ENCODE measurements at places on chromosomes 2 and 18.

DNA sequence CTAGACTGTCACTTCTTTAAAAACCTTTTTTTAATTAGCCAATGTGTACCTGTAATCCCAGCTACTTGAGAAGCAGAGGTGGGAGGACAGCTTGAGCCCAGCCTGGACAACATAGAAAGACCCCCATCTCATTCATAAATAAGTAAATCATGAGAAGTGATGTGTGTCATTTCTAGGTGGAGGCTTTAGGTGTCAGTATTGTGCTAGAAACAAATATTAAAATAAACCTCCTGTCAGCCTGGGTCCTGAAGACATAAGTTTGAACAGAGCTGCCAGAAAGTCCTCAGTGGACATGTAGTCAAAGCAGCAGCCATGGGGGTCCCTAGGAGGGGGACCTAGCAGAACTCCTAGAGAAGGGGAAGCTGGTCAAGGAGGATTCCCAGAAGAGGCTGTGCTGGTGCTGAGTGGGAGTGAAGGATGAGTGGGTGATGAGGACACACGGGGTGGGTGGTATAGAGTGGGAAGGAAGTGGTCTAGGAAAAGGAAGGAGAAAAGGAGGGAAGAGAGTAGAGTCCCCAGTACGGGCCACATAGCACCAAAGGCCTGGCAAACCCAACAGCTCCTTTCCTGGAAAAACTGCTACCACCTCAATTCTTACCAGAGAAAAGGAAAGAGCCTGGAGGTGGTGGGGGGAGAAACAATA, 316.6 kb upstream of the NCKAP5 start:
- no peak for DNase-seq

DNA sequence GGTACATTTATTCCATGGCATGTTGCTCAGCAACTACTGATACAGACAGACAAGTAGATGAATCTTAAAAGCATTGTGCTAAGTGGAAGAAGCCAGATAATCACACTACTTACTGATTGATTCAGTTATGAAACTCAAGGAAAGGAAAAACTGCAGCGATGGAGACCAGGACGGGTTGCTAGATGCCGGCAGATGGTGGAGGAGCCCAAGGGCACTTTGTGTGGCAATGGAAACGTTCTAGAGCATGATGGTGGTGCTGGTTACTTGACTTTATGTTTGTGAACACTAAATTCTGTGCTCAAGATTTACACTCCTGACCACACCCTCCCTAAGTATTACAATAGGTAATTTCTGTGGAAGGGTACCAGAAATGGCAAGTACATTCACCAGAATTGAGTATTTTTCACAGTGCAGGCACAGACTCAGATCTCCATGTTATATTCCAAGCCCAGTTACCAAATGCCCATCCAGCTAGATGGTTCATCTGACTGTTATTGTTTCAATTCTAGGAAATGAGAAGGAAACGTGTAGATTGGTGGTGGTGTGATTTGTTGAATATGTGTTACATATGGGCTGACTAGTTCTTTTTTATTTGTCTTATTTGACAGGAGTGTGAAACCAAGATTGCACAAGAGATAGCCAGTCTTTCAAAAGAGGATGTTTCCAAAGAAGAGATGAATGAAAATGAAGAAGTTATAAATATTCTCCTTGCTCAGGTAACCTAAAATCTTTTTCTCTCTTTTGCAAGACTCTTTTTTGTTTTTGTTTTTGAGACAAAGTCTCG, 55.1 kb downstream of the RALBP1 start:
- DNase-seq = no peak

GRCh38 chr2:26503231-26503880, 25.4 kb upstream of the OTOF start:
- peak; percentile 80 for DNase-seq

DNA sequence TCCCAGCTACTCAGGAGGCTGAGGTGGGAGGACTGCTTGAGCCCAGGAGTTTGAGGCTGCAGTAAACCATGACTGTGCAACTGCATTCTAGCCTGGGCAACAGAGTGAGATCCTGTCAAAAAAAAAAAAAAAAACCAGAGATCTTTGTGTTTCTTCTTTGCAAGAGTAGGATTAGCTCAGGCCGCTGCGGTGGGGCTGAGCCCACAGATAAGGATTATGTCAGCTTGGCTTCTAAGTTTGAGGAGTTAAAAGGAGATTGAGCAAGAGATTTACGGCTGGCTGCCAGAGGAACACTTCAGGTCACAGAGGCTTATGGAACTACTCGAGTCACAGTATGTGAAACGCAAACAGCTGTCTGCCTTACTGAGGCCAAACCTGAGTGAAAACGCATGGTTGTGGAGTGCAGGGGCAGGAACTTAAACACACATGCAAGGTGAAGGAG, 146.7 kb upstream of the L3MBTL4 start:
- DNase-seq = no peak

DNA sequence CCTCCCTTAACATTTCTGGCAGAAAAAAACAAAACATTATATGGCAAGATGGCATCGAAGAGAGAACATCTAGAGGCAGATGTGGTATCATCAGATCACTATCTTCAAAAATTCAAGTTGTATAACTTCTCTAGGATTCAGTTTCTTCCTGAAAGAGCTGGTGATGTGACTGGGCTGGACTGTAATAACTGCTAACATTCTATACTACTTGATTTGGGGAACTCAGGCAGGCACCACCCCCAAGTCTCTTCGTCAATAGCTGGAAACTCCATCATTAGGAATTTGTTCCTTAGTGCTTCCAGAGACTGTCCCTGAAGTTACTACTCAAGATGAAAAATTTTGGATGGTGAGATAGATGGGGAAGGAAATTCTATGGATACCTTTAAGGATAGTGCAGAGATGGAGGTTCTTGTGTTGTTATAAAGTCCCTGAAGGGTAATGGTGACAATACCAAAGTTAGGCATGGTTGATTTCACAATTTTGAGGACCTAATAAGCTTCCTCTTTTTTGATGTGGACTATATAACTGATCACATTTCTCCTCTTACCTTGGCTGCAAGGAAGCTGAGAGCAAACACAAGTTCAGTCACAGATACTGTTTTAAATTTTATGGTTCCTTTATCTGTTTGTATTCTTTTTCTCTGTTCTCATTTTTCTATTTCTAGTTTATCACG, 59.1 kb upstream of the PGAP1 start:
- no peak for DNase-seq

- no peak for DNase-seq
Measured at GRCh38 chr2:177352441-177353186, 40.0 kb upstream of the AGPS start.

DNA sequence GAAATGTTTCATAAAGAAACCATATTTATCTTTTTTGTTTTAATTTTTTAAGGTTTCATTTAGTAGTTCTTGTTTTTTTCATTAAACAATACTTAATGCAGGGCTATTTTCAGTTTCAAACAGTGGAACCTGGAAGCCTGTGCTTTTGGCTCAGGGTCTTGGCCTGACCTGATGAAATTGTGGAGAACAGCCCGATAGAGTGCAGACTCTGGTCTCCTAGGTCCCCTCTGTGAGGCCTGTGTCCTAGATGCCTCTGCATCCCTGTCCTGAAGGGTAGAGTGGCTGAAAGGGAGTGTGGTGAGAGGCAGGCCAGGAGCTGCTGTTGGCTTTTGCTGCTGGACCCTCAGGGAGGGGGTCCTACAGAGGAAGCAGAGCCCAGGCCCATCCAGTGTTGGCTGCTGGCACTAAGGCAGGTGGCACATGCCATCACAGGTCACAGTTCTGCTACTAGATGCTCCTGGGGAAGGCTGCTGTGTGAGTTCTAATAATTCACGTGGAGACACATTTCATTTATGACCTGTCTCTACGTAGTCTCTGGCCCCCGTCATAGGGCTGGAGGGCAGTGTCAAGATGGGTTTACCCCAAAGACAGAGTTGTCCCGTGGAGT, 201.0 kb upstream of the COPS8 start:
- DNase-seq = no peak

- DNase-seq = no peak
Measured at GRCh38 chr2:231191896-231192872, 6.2 kb upstream of the ARMC9 start.

- no peak for DNase-seq
Measured at GRCh38 chr2:229920011-229920641, 1.7 kb downstream of the TRIP12 start.

GRCh38 chr2:157628477-157629415, at the start of gene ACVR1C:
Gene ACVR1C (minus strand): TSS chr2:157628864. CDS start chr2:157628644, 220 bp downstream.
- DNase-seq = peak; percentile 74

DNA sequence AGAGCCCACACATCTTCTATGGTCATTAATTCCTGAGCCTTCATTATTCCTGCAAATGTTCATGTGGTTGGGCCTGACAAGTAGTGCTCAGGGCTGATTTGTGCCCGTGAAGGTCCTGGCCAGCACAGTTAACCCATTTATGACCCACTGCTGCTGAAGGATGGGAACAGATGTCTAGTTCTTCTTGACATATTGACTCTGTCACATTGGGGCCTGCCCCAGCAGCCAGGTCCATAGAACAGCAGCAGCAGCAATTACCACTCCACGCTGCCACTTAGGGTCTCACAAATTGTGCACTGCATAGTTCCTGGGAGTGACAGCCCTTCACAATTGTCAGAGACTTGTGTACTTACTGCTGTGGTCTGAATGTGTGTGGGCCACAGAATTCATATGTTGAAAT, 442.3 kb upstream of the RGPD4 start:
- DNase-seq = no peak

GRCh38 chr2:230202430-230203109, 17.2 kb downstream of the SP110 start:
- DNase-seq = no peak

- DNase-seq = no peak
Measured at GRCh38 chr18:74336656-74337055, 21.0 kb downstream of the C18orf63 start.

DNA sequence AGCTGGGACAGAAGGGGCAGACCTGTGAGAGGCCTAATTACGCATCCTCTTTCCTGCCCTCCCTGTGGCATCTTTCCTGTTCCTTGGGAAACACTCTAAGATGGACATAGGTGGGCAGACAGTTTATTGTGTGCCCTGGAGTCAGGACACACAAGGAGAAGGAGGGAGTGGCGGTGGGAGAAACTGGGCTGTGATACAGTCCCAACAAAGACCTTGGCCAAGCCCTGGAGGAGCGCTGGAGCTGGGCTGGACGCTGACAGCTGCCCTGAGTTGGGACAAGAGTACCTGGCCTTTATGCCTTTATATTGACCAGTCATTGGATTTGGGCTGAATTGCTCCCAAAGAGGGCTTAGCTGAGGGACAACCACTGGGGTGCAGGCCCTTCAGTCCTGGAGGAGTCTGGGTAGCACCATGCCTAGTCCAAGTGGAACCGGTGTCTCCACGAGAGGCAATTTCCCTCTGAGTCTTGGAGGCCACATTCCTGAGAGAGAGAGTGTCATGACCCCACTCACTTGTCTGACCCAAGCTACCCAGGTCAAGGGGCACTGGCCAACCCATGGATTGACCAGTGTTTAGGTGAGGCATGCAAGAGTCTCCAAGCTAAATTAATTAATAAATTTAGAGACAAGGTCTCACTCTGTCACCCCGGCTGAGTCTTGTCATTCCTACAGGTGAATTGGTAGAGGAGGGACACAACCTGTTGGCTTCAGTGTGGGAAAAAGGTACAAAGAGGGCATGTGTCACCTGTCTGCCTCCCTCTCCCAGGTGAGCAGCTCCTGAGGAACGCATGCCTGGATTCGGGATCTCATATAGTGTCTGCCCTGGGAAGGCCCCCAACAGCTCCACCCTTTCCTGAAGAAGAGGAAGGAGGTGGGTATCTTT, 107.1 kb upstream of the ST3GAL5 start:
- no peak for DNase-seq

GRCh38 chr2:206457188-206457634, 13.9 kb downstream of the ADAM23 start:
- no peak for DNase-seq

DNA sequence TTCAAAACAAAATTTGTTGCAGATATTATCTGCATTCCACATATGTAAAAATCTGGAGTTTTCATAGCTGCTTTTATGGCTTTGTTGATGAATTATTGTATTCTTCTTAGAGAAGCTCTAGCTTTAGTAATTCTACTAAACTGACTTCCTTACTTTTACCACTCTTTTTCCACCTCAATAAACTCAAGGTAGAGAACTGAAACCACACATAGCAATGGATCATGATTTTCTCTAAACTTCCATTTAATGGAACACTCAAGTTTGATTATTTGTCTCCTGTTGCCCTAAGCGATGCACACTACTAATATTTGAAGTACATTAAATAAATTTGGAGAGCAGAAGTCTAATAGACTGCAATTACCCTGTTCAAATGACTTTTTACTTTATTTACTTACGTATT, 192.0 kb downstream of the NBAS start:
- no peak for DNase-seq

GRCh38 chr2:162327134-162327769, 8.8 kb upstream of the IFIH1 start:
- DNase-seq = no peak

DNA sequence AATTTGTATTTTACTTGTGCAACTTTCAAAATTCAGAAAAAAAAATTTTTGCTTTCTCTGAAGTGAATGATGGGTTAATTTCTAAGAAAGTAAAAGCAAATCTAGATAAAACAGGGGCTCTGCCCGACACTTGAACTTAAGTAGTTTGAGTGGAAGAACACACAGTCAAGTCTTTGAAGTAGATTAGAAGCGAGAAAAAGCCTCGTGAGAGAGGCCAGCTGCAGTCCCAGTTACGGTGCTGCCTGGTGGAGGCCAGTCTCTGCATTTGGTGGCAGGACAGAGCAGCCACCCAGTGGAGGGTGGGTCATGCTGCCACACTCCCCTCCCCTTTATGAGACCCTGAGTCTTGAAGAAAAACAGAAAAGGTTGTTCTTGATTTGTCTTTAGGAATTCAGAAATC, 81.8 kb downstream of the INPP5D start:
- DNase-seq = no peak

- DNase-seq = no peak
Measured at GRCh38 chr2:27954771-27955383, 64.3 kb downstream of the BABAM2 start.

Measured in DMS153 (cell line).